Daoy (cell line): ENCODE measurements at places on chromosomes 12 and 14. TPM values are rescaled to one million over a fixed set of nuclear protein-coding genes. Genes with fewer than 3 reads are reported as not detected.

Gene WDHD1
- total RNA-seq: 31.0 and 32.5 TPM in 2 replicates

- DNase-seq: no peak
Observed at GRCh38 chr12:76864791-76865400, 13.9 kb downstream of the CSRP2 start.

GRCh38 chr12:29152223-29152868, 3.3 kb downstream of the FAR2 start:
- no peak for DNase-seq

DNA sequence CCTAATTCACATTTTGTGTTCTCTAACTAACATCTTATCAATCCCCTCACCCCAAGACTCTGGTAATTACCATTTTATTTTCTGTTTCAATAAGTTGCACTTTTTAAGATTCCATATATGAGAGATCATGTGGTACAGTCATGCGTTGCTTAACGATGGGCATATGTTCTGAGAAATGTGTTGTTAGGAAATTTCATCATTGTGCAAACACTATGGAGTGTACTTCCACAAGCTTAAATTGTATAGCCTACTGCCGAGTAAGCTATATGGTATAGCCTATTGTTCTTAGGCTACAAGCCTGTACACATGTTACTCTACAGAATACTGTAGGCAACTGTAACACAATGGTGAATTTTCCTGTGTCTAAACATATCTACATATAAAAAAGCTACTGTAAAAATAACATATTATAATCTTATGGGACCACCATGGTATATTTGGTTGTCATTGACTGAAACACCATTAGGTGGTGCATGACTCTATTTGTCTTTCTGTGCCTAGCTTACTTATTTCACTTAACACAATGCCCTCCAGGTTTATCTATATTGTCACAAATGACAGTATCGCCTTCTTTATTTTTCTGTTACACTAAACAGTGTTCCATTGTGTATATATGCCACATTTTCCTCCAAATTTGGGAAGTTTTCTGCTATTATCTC, 473.4 kb upstream of the LMO3 start:
- DNase-seq: no peak

Gene METTL25
- total RNA-seq: 9.7 and 12.1 TPM in 2 replicates

DNA sequence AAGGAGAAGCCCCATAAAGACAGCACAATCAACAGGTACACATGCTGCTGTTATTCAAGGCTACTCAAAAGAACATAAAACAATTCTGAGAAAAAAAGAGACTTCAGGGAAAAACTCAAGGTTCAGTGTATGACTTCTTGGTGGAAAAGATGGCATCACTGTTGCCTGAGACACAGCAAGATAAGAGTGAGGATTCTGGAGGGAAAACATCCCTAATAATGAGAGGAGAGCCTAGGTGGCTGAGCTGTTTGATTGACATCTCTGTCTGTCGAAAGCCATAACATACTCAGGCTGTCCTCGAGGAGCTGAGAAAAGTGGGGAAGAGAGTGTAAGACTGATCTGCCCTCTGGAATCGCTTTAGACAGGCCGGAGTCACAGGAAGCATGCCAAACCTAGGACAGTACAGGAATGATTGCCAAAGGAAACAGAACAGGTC, 193.4 kb upstream of the AMIGO2 start:
- peak; percentile 50 for DNase-seq

DNA sequence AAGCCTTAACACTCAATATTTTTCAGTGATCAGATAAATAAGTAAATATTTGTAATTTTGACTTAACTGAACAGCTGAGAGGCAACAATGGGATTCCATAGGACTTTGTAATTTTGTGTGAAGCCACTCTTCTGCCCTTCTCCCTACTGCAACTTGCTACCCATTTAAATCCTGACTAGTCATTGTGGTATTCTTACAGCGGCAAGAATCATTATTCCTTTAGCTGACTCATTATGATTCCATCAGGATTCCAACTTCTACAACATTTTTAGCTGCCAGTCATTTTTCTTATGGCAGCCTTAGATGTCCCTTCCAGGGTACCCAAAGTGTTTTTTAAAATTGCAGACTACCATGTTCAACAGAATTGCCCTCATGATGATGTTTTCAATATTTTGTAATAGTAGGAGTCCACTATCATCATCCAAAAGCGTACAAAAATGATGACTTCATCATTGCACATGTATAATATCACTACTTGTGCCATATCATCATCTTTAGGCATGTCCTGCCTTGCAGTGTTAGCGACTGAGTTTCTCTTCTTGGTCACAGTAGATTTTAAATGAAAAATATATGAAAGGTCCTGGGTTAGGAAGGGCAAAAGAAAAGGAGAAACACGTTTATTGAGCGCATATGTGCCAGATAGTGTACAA, 5.1 kb upstream of the MAGOHB start:
- peak; percentile 47 for DNase-seq

Gene FGF6
- total RNA-seq: not detected in 2 replicates

DNA sequence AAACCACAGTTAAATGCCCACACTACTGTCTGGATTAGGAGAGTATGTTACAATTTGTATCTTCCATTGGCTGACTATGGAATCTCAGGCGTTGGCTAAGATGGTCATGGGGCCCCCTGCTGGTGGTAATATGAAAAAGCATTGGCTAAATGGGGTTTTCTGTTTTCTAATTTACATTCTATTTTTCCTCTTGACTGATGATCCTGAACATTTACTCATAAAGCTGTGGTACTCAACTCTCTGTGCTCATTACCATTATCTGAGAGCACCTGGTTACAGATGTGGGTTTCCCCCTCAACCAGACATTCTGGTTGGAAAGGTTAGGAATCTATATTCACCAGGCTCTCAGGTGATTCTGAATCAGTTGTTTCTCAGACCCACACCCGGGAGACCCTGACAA, 64.8 kb downstream of the WSCD2 start:
- peak; percentile 27 for DNase-seq

Gene TAS2R9
- not detected in 2 replicates for total RNA-seq

GRCh38 chr12:88182416-88182815, 40.3 kb downstream of the TMTC3 start:
- no peak for DNase-seq

Gene GYS2
- total RNA-seq: not detected in 2 replicates

GRCh38 chr14:22854963-22855724, 16.4 kb upstream of the LRP10 start:
- DNase-seq: no peak

- DNase-seq: no peak
Observed at GRCh38 chr14:50647753-50648152, 20.4 kb downstream of the SAV1 start.

Gene CSRP2
- 74.6 and 90.0 TPM in 2 replicates for total RNA-seq

DNA sequence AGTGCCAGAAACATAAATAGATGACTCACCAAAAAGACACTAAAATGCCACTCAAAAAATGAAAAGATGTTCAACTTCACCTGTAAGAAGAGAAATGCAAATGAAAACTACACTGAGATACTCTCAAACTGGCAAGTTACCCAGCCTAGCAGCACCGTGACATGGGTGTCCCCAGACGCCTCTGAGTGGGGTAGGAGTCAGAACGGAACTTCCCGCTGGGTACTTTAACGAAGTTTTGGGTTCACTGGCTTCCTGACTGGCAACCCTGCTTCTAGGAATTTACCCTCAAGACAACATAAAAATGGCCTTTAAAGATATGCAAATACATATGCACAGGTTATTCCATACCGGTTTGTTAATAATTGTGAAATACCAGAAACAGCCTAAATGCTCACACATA, 52.6 kb downstream of the RIMBP2 start:
- no peak for DNase-seq

GRCh38 chr12:43159506-43159905, 392.5 kb downstream of the ADAMTS20 start:
- no peak for DNase-seq

DNA sequence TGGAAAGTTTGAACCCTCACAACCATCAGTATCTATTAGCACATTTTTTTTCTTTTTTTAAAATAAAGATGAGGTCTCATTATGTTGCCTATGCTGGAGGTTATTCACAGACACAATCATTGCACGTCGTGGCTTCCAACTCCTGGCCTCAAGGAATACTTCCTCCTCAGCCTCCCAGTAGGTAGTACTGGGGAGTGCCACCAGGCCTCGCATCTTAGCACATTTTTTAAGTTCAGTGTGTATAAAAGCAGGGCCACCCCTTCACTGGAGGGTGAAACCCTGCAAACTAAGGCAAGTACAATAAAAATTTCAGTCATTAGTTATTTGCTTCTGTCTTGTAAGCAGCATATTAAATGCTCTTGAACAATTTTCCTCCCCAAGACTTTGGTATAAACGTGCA, 114.2 kb upstream of the SINHCAF start:
- DNase-seq: no peak

GRCh38 chr12:80219345-80219744, 120.0 kb downstream of the OTOGL start:
- DNase-seq: no peak

- peak; percentile 49 for DNase-seq
Observed at GRCh38 chr12:123971770-123972456, 718 bp downstream of the CCDC92 start.

DNA sequence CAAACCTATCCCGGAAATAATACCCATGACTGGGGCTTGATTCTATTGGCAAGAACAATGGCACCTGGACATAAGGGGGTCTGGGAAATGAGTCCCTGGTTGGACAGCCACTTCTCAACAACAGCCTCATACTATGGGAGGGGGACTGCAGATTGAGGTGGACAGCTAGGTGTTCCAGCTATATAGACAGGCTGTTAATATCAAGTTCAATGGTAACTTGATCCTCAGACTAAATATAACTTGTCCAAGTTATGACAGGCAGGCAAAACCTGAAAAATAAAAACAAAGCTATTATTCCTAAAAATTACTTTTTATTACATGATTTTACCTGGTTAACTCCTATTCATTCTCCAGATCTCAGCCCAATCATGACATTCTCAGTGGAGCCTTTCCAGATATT, 267.3 kb downstream of the TTC8 start:
- DNase-seq: no peak

- DNase-seq: no peak
Observed at GRCh38 chr14:56666294-56666693, 86.7 kb downstream of the TMEM260 start.

- no peak for DNase-seq
Observed at GRCh38 chr14:72921396-72921795, 4.9 kb upstream of the DCAF4 start.

DNA sequence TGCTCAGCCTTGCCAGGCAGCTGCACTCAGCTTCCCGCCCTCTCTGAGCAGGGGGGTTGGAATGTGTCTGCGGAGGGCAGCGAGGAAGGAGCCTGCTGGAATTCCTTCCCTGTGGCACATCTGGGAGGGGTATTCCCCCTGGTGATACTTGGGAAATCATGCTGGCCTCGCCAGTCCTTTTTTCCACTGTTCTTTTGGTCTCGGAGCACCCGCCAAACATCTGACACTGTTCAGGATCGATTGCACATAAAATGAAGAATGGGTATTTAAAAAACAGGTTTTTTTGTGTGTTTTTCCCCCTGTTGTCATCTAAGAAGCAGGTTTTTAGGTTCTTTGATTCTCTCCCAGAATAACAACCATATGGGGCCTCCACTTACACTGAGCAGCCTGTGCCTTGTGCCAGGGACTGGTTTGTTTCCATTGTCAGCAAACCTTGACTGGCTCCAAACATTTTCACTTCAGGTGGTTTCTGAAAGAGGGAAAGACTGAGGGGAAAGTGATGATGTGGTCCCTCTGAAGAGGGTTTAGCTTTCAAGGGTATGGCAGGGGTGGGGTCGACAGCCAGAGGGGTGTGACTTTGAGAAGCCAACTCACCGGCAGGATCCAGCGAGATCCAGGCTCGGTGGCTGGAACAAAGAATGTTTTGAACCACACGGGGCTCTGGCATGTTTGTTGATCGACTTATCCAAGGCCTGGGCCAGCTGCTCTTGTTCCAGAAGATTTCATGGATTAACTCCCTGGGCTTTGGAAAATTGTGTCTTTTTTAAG, 215.1 kb downstream of the CACNA1C start:
- DNase-seq: peak; percentile 82

Gene HELB
- total RNA-seq: 3.2 and 6.4 TPM in 2 replicates

GRCh38 chr14:68363843-68364767, 428.8 kb downstream of the ZFP36L1 start:
- DNase-seq: peak; percentile 77

DNA sequence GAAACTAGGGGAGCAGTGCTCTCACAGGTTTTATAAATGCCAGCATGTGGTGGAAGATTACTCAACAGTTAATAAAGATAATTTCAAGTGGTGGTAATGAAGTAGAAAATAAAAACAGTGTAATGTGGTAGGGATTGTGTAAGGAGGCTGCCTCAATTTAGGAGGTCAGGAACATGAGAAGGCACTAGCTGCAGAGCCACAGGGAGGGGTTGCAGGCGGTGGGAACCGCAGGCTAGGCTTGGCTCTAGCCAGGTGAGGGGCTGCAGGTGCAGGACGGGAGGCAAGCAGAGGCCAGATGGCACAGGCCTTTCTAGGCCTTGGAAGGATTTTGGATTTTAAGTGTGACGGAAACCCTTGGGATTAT, 768 bp downstream of the METTL25 start:
- DNase-seq: no peak
